ENCODE measurements at places on chromosomes 2 and 18. TPM values are rescaled to one million over a fixed set of nuclear protein-coding genes. Genes with fewer than 3 reads are reported as not detected.

GALNT14 gene
- not detected for total RNA-seq

THADA gene
- 24.0 TPM for total RNA-seq

SETBP1 gene
- total RNA-seq, result 86.5 TPM

SRD5A2 gene
- not detected for total RNA-seq

- peak; percentile 96 for DNase-seq
Measured at GRCh38 chr2:99489761-99490622, at the start of gene REV1. Gene REV1 (minus strand): TSS chr2:99490017. CDS start chr2:99464975, 25,042 bp downstream.

- peak; percentile 97 for DNase-seq
Measured at GRCh38 chr18:12308386-12309100, 502 bp downstream of the TUBB6 start.

DNA sequence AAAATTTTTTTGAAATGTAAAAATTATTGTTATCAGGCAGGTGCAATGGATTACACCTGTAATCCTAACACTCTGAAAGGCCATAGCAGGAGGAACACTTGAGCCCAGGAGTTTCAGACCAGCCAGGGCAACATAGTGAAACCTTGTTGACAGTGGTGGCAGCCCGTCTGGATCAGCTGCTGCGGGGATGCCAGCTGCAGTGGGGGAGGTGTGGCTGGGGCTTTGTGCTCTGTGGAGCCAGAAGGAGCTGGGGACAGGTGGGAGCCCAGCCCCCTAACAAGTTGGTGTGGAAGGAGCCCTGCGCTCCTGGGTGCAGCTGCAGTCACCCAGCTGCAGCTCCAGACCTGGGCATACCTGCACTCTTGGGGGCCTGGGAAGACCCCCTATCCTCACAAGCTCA lies 182.4 kb upstream of the MC4R start:
- no peak for DNase-seq

GRCh38 chr2:158120102-158120501 lies 18.4 kb downstream of the UPP2 start:
- no peak for DNase-seq

GRCh38 chr18:54206447-54206846 lies 18.0 kb downstream of the MBD2 start:
- no peak for DNase-seq

DNA sequence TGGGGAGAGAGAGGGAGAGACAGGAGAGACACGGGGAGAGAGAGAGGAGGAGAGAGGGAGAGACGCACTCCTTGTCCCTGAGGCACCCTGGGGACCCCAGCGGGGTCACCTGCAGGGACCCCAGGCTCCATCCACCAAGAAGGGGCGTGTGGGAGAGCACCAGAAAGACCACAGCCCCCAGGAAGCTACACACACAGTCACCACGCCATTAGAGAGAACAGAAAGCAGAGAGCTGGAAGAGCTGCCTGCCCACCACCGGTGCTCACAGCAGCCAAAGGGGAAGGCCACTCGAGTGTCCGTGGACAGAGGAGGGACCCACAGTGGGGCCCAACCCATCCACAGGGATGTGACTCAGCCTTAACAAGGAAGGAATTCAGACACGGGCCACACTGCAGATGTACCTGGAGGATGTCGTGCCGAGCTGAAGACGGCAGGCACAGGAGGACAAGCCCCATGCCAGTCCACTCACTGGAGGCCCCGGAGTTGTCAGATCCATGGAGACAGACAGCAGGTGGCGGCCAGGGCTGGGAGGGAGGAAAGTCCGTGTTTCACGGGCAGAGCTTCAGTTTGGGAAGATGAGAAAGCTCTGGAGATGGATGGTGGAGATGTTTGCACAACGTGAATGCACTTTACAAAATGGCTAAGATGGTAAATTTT lies 11.5 kb upstream of the NFATC1 start:
- no peak for DNase-seq

DNA sequence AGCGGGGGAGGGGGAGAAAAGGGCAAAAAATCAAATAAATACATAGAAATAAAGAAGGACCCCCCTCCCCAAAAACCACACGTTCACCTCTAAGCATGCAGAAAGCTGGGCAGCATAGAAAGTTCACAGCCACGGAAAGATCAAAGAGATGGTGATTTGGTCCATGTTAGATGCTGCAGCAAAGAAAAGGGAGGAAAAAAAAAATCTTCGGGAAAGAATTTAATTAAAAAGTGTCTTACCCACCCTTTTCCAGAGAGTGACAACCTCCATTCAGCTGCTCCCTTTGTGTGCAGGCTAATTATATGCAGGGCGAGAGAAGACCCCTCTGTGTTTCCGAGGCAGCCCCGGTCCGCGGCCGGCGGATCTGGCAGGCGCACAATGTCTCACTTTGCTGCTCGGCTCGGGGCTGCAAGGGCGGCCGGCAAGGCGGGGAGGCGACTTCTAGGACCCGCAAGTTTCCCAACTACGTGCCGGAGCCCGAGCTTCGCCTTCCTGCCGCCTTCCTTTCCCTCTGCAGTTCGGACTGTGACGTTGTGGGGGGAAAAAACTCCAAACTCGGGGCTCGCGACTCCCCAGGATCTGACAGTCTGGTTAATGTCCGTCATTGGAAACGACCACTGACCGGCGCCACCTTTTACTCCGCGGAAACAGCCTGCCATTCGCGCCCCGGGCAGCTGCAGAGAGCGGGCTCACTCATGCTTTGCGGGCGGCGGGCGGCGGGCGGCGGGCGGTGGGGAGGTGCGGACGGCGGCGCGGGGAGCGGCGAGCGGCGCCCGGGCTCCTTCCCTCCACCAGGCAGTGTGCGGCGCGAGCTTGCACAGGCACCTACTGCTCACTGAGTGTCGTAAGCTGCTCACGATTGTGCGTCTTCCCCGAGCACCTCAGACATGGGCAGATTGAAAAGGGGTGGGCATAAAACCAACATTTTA lies at the start of gene LRRTM1:
TSS of gene LRRTM1 (minus strand) at position 844 of the 929 bp plus-strand sequence. CDS start 933 bp downstream, outside the sequence.
- DNase-seq, result no peak

- DNase-seq, result no peak
Measured at GRCh38 chr18:13112982-13113381, 105.6 kb upstream of the LDLRAD4 start.

DNA sequence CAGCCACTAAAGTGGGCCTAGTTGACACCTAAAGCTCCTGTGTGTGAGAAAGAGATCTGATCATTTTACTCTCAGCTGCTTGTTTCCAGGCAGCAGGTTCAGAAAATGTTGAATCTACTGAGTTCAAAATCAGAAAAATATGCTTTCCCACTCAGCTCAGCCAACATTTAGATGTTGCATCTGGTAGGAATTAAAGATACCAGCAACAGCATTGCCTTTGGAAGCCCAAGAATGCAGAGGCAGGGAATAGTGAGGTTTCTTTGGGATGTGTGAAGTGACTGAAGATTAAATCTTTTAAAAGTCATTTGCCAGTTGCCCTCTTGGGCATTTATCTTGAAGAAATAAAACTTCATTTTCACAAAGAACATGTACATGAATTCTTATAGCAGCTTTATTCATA lies 33.9 kb upstream of the DOCK10 start:
- DNase-seq, result no peak

- no peak for DNase-seq
Measured at GRCh38 chr2:185689906-185690539, 48.6 kb upstream of the FSIP2 start.

GRCh38 chr2:83068714-83069113 lies 1390.4 kb downstream of the SUCLG1 start:
- no peak for DNase-seq
